ENCODE measurements at places on chromosomes 3 and 15. TPM values are rescaled to one million over a fixed set of nuclear protein-coding genes. Genes with fewer than 3 reads are reported as not detected.
A peak's percentile ranks its signal among the peaks of the same experiment; 100 is the strongest.

The C2CD4A gene
- 0.09 TPM for total RNA-seq

The PSTPIP1 gene
- 127 TPM for total RNA-seq

The UPK1B gene
- total RNA-seq = not detected

The CPNE9 gene
- 0.16 TPM for total RNA-seq

The RASL12 gene
- total RNA-seq = not detected

The ALG1L2 gene
- total RNA-seq = 1.1 TPM

The ABHD17C gene
- 6.3 TPM for total RNA-seq

The GOLGA6L10 gene
- total RNA-seq = 0.96 TPM

The TMEM40 gene
- not detected for total RNA-seq

GRCh38 chr3:16467393-16467792 lies 46.1 kb downstream of the RFTN1 start:
- no peak for DNase-seq

GRCh38 chr3:29344154-29344553 lies 63.3 kb downstream of the RBMS3 start:
- DNase-seq = no peak

DNA sequence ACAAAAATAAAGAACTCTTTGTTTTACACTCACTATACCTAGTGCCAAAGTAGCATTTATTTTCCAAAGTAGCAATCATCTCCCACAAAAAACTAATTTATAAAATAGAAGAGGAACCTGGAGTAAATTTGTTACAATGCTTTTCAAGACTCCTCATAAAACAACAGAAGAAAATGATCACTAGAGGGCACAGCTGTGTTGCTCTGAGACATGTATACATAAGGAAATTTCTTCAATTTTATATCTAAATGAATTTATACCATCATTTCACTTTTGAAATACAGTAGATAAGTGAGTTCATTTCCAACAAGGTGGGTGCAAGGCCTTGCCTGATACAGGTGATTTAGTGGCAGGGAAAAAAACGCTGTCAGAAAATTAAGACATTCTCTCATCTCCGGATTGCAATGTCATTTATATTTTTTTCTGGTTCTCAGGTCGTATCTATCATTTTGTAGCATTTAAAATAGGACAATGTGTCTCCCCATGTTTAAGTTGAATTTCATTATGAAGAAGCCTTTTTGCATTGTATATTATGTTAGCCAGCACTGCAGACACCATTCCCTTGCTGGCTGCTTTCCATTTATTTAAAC lies 25.3 kb upstream of the ARHGEF26 start:
- DNase-seq = no peak

- DNase-seq = no peak
Observed at GRCh38 chr3:152396867-152397266, 128.1 kb downstream of the MBNL1 start.

DNA sequence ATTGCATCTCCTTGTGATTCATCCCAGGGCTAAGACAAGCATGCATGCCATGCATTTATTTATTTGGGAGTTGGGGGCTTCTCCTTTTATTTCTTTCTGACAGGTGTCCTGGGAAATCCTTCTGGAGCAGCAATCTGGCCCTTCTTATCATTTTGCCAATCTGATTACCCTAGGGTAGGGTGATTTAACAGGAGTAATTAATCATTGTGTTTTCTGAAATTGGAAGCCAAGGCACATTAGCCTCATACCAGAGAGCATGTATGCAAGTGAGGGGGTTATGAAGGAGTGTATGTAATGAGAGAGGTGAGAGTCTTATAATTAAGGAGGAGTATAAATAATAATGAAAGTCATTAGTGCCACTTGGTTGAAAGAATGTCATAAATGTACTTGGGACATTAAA lies 37.4 kb upstream of the ARPP21 start:
- no peak for DNase-seq

DNA sequence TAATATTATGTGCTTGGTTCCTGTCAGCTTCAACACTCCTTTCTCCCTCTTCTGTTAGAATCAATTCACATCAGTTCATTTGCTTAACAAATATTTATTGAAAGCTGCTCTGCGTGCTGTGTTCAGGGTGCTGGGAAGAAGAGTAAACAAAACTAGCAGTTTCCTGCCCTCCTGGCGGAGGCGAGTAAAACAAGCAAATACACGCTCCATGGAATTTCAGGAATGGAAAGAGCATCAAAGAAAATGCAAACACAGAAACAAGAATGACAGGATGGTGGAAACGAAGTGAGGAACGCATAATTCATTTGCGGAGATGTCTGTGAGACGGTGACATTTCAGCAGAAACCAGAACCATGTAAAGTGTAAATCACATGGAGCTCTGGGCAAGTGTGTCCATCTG lies 49.4 kb upstream of the SPTSSB start:
- no peak for DNase-seq

DNA sequence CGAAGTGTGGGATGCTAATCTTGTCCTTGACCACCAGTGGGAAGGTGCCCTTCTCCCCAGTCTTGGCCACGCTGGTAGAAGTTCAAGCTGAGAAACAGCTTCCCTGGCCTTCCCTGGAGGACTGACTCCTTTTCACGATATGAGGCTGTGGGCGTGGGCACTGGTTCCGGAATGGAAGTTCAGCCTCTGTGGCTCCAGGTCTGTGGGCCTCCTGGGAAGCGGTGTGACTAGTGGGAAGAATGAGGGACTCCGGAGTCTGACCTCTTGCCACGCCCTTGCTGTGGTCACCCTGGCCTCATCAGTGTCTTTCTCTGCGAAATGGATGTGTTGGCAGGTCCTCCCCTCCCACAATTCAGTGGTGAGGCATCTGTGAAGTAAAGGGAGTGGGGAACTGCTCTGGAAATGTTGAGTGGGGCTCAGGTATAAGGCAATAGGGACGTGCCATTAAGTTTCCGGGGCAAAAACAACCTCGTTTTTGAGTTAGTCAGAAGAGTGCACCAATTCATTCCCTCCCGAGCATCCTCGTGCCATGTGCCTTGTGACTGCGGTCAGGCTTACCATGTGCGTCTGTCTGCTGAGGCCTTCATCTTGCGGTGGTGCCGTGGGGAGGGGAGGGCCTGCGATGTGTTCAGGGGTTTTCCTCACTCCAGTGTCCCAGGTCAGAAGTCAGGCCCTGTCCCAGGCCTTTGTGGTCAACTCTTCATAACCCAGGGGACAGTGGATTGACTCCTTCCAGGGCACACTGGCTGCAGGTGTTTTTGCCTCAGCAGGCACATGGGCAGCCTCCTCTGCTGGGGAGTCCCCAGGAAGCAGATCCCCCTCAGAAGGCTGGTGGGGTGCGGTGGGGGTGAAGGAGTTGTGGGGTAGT lies 11.8 kb upstream of the SEC13 start:
- peak; percentile 24 for DNase-seq

DNA sequence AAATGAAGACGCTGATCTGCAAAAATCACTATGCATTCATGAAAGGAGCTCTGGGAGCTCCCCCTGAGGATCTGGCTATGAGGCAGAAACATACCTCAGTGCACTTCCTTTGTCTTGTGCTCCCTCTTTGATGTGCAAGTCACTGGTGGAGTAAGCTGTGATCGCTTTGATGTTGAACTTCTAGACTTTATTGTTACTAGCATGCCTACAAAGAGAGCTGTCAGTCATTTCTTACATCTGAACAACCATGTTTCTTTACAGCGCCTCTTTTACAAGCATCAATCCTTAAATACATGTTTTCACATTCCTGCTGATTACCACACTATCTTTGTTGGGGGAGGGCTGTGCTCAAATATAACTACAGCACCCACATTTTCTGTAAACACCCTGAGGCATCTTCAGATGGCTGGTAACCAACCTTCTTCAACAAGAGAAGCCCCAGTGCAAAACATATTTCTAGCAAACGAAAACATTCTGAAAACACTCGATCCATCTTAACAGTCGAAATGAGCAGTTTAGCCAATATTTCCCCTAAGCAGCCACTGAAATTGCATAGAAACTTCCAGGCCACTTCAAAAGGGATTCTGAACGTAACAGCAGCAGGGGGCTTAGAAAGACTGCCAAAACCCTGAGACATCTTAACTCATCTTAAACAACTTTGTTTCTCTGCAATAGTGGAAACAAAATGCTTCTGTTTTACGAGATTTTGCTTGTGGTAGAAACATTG lies 101.9 kb upstream of the ICE2 start:
- DNase-seq = peak; percentile 76

DNA sequence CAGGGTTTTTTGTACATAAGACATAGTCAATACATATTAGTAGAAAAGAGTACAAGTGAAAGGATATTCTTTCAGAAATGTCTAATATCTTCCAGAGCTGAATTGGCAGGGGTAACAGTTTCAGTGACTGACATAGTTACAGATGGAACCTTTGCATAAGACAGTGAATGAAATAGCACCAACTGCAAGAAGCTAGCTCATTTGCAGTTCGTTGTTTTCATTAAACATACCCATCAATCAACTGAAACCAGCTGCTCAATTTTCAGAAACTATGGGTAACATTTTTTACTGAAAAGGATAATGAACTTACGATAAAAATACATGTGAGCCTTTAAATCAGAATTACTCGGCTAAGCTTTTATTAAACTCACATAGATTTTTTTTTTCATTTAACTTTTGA lies 93.9 kb upstream of the EPHA3 start:
- DNase-seq = no peak

DNA sequence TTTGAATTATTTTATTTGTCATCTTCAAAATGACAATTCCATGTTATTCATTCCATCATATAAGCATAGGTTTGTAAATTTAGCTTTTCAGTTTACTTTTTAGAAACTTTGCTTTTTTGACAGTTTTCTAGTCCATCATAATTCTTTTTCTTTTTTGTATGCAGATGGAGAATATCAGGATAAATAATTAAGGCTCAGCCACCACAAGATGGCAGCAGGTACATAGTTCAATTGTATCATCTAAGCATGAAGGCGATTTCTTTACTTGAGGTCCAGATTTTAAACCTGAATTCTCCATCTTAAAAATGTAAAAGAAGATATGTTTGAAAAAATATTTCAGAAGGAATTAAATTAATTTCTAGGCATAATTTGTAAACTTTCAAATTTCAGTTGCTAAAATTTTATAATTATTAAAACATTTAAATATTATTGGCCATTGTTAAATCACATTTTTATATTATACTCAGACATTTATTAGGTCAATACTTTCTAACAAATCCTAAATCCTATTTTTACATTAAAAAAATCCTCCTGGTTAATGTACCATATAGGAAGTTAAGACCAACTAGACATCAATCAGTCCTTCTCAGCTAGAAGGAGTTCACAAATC lies 15.1 kb downstream of the PLSCR5 start:
- DNase-seq = no peak

DNA sequence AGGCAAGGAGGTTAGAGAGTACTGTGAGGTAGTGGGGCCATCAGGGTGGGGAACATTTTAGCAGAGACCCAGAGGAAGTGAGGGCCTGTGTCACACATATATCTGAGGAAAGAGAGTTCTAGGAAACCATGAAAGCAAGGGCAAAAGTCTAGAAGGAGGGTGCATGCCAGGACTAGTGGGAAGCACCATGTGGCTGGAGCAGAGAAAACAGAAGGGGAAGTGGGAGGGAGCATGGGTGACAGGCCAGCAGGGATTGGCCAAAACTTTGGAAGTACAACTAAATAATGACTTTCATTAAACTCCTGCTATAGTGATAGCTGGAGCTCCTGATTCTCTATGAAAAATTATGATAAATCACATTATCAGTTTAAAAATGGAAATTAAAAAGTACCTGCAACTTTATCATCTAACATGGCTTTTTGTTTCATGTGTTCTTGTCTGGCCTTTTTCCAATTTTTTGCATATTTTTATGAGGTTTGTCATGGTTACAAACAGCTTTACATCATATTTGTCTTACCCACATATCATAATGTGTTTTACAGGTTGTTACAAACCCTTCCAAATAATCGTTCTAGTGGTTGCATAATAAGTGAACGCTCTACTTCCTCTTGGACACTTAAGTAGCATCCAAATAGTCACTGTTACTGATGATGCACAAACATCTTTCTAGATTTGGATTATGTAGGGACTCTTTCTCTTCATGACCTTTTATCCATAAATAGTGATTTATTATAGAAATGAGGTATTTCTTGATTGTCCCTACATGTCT lies 168.3 kb downstream of the NEK10 start:
- DNase-seq = no peak

GRCh38 chr3:64056606-64057180 lies 33.4 kb upstream of the PSMD6 start:
- no peak for DNase-seq

DNA sequence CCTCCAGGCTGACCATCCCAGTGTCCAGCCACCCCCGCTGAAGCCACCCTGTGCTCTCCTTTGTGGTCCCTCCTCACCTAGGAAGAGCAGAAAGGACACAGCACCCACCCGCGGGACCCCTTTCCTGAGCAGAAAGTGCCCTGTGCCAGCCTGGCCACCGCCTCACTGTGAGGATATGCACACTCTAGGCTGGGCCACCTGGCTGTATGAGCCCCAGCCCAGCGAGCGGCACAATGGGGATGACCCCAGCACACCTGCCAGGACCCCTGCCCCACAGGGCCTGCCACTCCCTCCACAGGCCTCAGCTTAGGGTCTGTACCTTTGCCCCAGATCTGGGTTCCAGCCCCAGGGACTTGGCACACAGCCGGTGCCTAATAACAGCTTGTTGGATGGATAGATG lies 47.9 kb upstream of the FURIN start:
- no peak for DNase-seq

All from CD8-positive, alpha-beta memory T cell (primary cell).